ENCODE measurements at places on chromosomes 6 and 20.
A peak's percentile ranks its signal among the peaks of the same experiment; 100 is the strongest.

GRCh38 chr20:39611901-39612300 lies 649.8 kb downstream of the DHX35 start:
- DNase-seq: no peak

- peak; percentile 11 for DNase-seq
These were observed 42.5 kb downstream of the SLC2A4RG start for GRCh38 chr20:63782051-63782471.

DNA sequence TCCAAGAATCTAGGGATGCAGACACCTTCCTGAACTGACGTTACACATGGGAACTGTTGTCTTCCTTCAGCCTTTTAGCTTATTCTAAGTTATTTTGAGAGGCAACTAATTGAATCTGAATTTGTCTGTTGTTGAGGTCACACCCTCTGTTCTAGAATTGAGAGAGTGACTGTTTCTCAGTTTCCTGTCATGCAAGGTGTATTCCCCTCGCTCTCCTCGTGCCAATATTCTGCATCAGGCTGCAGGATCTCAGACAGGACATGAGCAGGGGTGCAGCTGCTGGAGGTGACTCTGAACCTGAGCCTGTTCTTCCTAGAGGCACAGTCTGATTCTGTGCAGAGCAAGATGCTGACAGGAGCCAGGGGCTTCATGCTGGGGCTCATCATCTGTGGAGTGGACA lies 52.5 kb downstream of the HLA-DPB1 start:
- no peak for DNase-seq

DNA sequence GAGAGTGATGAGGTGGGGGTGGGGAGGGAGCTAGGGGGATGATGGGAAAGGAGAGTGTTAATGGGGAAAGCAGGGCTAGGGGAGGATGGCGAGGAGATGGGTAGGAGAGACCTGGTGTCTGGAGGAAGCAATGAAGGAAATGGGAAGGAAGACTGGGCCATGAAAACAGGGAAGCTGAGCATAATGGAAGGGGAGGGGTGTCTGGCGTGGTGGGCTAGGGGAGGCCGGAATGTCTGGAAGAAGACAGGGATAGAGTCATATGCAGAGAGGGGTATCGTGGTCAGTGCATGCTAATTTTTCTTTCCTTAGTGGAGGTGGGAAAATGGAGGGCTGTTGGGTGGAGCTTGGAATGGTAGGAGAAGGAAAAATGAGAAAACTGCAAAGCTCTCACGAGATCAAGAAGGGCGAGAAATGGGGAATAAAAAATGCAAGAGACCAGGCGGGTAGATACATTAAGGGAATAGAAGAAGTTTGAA lies 423 bp downstream of the KLHDC3 start:
- no peak for DNase-seq

DNA sequence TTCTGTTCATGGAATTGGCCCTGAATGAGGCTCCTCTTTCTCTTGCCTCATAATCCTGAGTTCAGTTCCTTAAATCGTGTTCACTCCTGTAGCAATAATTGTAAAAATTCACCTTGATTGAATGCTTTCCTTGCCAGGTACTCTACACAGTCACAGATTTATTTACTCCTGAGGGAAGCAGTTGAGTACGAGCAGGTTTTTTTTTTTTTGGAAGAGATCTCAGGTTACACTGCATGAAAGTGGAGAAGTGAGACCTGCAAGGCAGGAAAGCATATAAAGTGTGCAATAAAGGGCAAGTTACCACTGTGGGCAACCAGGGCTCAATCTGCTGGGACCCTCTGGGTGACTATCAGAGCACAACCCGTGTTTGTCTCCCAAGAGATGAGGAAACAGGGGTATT lies 93.0 kb upstream of the DOK5 start:
- no peak for DNase-seq

DNA sequence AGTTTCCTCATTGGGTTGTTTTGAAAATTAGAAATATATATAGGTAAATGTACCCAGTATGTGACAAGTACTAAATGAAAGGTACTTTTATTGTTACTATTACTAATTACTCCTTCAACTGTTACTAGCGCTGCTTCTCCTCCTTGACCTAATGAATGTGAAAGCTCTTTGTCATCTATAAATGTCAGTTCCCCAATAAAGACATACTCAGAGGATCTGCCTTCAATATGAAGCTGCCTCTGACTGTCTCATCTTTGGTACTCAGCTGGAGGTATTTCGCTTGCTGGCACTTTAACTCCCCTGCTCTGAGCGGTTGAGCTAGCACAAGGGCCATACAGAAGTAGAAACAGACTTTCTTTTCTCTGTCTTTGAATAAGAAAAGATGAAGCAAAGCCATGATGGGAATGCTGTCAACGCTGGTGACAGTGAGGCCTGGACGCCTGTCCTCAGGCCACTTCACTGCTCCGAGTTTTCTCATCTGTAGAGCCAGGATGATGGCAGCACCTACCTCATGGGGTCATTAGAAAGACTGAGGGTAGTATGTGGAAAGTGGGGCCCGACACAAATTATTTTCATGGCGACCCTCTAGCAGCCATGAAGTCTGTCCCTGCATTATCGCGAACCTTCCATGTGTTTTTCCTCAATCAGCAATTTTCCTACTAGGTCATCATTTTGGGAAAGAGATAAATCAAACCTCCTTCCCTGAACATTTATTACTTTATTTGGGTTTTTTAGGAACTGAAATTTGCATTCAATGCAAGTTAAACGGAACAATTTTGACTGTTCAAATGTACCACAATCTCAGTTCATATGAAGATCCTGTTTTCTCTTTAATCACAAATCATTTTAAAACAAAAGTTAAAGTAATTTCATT lies 55.9 kb upstream of the SNX9 start:
- no peak for DNase-seq

DNA sequence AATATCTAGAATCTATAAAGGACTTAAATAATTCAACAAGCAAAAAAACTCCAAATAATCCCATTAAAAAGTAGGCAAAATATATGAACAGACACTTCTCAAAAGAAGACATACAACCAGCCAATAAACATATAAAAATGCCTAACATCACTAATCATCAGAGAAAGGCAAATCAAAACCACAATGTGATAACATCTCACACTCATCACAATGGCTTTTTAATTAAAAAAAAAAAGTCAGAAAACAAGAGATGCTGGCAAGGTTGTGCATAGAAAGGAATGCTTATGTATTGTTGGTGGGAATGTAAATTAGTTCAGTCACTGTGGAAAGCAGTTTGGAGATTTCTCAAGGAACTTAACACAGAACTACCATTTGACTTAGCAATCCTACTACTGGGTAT lies 979.6 kb upstream of the MAP3K7 start:
- DNase-seq: no peak

GRCh38 chr20:31815408-31816188 lies 3.6 kb upstream of the MYLK2 start:
- no peak for DNase-seq

- no peak for DNase-seq
These were observed 429.7 kb upstream of the RUNX2 start for GRCh38 chr6:44898296-44898930.

DNA sequence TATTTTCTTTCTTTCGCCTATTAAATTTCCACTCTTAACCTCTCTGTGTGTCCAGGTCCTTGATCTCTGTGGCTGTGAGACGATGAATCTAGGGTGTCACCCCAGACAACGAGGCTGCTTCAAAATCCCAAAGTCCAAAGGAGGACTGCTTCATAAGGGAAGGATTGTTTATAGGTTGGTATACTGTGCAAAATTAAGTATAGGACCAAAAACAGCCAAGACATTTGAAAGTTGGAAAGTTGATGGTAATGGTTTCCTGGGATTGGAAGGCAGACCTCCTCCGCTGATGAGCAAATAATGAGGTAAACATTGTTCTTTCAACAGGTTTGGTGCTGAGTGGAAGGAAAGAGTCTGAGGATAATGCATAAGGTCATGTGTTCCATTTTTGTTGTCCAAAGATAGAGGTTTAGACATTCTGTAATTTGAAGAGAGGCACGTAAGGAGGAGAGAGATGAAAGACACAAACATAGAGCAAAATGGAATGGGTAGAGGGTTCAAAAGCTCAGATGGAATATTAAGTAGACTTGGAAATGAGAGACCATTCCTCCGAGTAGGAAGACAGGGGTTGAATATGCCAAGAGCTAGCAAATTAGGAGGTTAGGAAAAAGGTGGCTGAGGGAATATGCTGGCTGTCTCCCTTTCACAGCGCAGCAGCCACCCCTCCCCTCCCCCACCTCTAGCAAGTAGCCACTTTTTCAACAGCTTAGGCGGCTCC lies 24.8 kb downstream of the ZNF311 start:
- no peak for DNase-seq

- DNase-seq: no peak
These were observed 269.7 kb downstream of the PRL start for GRCh38 chr6:22027040-22027725.

DNA sequence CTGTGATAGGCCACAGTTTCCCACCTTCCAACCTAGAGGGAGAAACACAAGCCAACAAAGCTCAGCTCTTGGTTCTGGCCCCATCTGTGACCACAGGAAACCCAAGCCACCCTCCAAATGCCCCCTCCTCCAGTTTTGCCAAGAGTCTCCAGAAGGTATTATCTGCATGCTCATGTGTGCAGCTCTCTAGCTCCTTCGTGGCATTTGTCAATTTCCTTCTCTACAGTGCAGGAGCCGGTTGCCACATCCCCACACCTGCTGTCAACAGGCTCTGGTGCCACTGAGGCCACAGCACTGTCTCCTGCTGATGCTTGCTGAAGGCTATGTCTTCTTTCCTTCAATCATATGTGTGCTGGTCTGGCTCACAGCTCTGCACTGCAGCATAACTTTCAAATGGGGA lies 177.2 kb downstream of the CLIC5 start:
- DNase-seq: no peak

GRCh38 chr20:4483486-4483885 lies 238.2 kb upstream of the PRND start:
- DNase-seq: no peak

DNA sequence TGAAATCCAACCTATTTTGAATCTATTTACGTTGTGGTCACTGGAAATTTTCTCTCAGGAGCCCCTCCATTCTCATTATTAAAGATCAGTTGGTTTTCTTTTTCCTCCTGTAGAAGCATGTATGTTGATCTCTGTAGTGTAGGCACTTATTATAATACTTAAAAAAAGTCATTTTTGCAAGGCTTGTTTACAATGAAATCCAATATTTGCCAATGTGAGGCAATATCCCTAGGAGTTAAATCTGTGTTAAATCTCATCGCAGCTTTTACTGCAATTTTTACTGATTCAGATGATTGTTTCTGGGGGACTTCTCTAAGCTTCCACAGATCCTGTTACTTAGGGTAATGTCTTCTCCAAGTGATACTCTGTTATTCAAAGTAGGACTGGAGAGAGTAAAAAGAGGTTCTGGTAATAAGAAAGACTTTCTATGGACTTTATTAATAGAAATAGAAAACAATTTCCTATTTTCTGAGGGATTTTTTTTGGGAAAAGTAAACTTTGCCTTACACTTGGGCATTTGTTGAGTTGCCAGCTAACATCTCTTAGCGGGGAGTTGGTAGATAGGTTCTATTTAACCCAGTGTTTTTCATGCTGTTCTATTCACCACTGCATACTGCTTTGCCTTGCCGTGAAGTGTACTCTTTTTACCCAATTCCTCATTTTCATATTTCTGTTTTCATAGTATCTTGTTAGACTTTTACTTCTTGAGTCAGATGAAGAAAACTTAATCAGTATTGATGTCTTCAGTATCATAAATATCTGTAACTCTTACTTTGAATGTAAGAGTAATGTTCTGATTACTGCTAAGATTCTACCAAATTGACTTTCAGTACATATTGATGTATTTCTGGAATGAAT lies 48.6 kb downstream of the CDKAL1 start:
- DNase-seq: no peak

DNA sequence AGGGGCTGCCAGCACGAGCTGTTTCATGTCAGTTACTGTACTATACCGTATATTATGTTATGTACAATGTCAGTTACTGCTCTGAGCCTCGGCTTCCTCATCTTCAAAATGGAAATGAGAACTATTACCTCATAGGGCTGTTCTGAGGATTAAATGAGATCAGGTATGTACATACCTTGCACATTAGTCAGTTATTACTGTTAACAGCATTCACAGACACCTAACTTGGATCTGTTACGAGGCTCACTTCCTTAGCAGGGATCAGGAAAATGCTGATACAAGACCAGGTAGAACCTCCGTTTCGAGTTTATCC lies 69.7 kb upstream of the TBC1D7 start:
- DNase-seq: no peak

GRCh38 chr20:39554341-39554740 lies 592.2 kb downstream of the DHX35 start:
- no peak for DNase-seq

DNA sequence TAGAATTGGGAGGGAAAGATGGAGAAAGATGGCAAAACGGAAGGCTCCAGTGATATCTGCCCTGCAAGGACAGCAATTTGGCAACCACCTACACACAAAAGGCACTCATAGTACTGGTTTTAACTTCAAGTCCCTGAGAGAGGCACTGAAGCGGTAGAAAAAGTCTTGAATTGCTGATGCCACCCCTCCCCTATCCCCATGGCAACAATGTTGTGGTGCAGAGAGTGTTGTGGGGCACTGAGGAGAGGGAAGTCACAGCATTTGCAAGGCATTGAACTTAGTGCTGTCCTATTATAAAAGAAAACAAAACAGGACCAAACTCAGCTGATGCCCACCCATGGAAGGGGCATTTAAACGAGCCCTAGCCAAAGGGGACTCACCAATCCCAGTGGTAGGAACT lies 343.7 kb downstream of the HAO1 start:
- no peak for DNase-seq

DNA sequence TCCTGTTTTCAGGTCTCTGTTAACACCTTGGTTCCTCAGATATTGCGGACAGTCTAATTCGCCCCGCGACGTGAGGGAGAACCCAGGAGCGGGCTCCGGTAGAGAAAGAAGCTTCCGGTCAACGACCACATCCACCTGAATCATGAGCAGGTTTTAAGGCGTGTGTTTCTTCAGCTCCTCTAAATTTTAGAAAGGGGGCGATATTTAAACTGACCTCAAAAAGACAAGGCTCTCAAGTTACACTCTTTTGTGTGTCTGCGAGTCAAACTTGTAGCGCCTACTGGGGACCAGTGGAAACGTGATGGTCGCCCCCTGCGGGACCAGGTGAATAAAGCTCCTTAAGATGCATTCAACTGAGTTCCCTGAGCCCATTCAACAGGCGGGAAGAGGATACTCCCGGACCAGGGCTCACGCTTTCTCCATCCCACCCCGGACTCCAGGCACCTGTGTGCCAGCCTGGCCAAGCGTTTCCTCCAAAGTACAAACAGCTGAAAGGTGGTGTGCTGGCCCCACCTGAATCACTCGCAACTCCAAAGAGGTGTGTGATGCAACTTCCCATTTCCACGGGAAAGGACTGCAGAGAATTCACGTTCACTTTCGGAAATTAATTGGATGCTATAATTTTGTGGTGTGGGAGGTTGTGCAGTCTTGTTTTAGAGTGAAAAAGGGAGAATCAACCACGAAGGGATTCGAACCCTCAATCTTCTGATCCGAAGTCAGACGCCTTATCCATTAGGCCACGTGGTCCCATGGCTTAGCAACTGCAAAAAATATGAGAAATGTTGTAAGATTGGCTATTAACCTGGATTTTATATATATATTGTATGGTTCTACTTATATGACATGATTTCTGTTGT lies 17.0 kb downstream of the GPX5 start:
- DNase-seq: peak; percentile 36

GRCh38 chr6:17431581-17431980 lies 38.2 kb downstream of the CAP2 start:
- no peak for DNase-seq

Measured in activated CD4-positive, alpha-beta T cell treated with anti-CD3 and anti-CD28 coated beads, Interleukin-2, amount 50 U/mL, for 4 hours (primary cell).